LHCN-M2 (cell line): ENCODE measurements at places on chromosomes 13 and 19. TPM values are rescaled to one million over a fixed set of nuclear protein-coding genes. Genes with fewer than 3 reads are reported as not detected.
A peak's percentile ranks its signal among the peaks of the same experiment; 100 is the strongest.

DNA sequence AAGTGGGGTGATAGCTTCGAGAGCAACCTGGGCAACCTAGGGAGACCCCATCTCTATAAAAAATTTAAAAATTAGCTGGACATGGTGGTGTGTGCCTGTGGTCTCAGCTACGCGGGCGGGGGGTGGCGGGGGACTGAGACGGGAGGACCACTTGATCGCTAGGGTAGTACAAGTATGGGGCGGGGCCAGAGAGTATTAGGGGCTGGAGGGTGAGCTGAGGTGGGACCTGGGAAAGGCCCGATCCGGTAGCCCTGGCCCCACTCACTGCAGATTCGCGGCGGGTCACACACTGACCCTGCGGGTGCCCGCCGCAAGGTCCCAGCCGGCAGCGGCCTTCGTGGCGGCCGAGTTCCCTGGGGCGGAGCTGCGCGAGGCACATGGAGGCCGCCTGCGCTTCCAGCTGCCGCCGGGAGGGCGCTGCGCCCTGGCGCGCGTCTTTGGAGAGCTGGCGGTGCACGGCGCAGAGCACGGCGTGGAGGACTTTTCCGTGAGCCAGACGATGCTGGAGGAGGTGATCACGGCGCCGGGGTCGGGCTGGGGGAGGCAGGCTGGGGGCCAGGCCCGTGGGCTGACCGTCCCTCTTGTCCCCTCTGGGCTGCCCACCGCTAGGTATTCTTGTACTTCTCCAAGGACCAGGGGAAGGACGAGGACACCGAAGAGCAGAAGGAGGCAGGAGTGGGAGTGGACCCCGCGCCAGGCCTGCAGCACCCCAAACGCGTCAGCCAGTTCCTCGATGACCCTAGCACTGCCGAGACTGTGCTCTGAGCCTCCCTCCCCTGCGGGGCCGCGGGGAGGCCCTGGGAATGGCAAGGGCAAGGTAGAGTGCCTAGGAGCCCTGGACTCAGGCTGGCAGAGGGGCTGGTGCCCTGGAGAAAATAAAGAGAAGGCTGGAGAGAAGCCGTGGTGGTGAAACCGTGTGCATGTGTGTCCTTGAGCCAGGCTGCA, 2.0 kb upstream of the ARHGAP45 start:
- DNase-seq, result no peak

- DNase-seq, result peak; percentile 27
These were observed 616 bp downstream of the TSHZ3 start for GRCh38 chr19:31348481-31349159.

GRCh38 chr13:112117955-112118302, 51.0 kb downstream of the SOX1 start:
- no peak for DNase-seq

- peak; percentile 74 for DNase-seq
These were observed 21.0 kb downstream of the CLEC4M start for GRCh38 chr19:7783991-7784423.

DNA sequence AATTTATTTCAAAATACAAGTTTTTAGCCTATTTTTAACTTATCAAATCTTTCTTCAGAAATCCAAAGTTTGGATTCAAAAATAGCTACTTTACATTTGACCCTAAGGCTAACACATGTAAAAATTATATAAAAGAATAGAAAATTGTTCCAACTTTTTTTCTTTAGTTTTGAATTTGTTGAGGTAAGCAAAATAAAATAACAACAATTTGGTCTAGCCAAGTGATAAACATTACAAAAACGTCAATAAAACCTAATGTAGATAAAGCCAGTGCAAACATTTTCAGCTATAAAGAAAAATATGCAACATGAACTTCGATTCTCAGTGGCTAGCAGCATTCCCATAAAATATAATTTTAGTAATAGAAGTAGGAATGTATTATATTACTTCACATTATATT, 400.3 kb downstream of the PCDH9 start:
- no peak for DNase-seq

- DNase-seq, result no peak
These were observed 2.7 kb upstream of the HPN start for GRCh38 chr19:35038623-35039512.

GRCh38 chr13:91361755-91362271, 14.3 kb downstream of the MIR17HG start:
- DNase-seq, result no peak

- peak; percentile 76 for DNase-seq
These were observed 630.0 kb upstream of the MIR17HG start for GRCh38 chr13:90717451-90717936.

- DNase-seq, result no peak
These were observed 34.0 kb upstream of the ZNF573 start for GRCh38 chr19:37813340-37813739.

- DNase-seq, result no peak
These were observed 13.4 kb downstream of the SERP2 start for GRCh38 chr13:44386913-44387556.

DNA sequence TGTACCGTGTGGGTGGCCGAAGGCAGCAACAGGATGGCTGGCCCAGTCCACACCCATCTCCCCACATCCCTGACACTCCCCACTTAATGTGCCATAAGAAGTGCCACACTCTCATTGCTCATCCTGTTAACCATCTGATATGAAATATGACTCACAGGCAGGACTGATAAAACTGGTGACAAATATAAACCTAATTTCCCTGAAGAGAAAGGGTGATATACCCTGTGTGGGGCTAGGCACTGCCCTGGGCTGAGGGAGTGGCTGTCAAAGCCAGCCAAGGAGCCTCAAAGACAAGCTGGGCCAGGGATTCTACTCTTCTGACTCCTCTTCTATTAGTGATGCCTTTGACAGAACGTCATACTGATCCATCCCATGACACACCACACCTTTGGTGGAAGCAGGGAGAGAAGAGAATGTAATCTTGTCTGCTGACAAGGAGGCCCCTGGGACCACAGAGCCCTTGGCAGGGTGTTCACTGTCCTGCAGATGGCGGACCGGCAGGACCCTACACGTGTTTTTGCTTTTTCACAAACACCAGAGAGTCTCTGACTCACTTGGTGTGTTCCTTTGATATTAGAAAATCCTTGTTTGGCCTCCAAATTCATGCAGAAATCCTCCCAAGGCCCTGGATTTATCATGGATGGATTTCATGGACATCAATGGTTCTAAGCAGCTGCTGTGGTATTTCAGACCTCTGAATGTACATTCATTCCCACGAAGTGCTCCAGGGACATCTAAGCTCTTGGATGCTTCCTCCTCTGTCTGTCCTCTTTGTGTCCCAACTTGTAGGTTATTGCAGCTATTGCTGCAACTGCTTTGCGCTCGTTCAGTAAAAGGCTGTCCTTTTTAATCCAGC, 98.0 kb upstream of the WASF3 start:
- DNase-seq, result peak; percentile 97

DNA sequence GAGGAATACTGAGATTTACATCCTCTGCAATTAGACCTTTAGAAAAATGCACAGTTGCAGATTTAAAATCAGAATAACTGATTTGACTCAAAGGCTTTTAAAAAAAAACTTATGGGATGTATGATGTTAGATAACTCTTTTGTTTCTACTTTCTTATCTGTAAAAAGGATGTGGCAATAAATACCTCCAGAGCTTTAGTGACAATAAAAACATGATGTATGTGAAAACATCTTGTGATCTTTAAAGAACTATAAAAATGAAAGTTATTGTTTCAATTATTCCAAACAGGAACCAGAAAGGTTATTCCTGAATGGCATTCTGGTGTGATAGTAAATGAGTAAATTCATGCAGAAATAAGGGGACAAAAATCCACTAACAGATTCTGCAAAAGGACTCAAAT, 2712.2 kb upstream of the PCDH20 start:
- no peak for DNase-seq

DNA sequence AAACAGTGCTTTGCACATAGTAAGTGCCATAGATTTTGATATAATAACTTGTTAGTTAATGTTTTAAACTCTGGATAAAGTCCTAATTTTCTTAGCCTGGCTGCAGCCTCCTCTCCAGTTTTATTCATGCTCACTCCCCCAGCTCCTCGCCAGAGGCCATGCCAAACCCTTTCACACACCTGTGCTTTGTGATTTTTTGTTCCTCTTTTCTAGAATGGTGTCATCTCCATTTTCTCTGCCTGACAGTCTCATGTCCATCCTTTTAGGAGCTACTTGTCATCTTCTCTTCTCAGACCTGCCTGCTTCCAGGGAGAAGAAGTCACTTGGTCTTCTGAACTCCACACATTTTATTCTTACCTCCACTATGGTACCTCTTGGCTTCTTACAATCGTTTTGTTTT, 55.8 kb upstream of the SPATA13 start:
- no peak for DNase-seq

DNA sequence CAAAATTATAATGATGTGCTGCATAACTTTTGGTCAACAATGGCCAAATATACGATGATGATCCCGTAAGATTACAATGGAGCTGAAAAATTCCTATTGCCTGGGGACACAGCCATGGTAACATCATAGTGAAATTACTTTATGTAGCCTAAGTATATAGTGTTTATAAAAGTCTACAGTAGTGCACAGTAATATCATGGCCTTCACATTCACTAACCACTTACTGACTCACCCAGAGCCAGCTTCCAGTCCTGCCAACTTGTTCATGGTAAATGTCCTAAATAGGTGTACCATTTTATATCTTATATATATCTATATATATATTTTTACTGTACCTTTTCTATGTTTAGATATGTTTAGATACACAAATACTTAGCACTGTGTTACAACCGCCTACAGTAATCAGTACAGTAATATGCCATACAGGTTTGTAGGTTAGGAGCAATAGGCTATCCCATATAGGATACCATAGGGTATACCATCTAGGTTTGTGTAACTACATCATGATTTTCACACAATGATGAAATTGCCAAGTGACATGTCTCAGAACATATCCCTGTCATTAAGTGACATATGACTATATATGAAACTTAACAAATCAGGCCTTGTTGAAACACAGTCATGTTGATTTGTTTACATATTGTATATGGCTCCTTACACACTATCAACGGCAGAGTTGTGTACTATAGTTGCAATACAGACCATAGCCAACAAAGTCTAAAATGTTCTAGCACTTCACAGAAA, 23.7 kb downstream of the DIS3 start:
- no peak for DNase-seq

GRCh38 chr19:40273469-40274360, 11.4 kb downstream of the AKT2 start:
- DNase-seq, result no peak

GRCh38 chr13:80962173-80962572, 621.2 kb upstream of the SPRY2 start:
- DNase-seq, result no peak

DNA sequence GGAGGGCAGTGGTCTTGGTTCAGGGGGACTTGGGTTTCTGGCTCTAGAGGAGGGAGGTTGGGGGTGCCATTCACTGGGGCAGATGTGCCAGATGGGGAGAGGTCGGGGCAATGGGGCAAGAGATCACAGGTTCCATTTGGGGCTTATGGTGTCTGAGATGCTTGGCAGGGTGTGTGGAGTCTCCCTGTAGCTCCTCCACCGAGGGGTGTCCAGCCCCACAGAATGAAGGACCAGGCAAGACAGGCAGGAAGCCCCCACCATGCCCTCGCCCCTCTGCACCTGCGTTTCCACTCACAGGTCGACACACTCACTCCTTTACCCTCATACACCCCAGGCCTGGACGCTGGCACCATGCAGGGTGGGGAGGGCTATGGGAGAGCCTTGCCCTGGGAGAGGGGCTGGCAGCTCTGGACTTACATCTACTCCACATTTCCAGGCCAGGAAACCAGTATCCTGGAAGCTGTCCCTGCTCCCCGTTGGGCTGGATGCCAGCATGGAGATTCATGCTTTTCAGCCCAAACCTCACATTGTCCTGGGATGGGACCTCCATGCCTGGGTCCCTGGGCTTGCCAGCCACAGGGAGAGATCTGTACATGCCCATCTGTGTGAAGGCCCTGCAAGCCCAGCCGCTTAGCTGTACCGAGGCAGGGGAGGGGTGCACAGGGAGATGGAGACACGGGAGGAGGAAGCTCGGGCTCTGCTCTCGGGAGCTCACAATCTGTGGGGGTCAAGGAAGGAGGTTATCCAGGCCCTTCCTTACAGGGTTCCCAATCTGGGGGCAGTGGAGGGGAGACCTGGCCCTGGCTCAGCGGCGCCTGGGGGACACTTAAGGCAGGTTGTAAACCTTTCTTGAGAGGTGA, 77.1 kb downstream of the CHST8 start:
- DNase-seq, result no peak

DNA sequence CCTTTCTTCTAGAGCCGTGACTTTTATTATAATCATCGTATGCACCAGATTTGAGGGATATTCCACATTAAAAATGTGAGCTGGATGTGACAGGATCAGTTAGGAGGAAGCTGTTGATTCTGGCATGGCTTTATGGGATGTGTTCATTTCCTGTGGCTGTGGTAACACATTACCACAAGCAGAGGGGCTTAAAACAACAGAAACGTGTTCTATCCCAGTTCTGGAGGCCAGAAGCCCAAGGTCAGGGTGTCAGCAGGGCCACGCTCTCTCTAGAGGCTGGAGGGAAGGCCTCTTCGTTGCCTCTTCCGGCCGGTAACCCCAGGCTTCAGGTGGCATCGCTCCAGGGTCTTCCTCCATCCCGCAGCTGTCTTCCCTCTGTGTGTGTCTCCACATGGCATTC, 14.5 kb downstream of the MED25 start:
- DNase-seq, result peak; percentile 47

DNA sequence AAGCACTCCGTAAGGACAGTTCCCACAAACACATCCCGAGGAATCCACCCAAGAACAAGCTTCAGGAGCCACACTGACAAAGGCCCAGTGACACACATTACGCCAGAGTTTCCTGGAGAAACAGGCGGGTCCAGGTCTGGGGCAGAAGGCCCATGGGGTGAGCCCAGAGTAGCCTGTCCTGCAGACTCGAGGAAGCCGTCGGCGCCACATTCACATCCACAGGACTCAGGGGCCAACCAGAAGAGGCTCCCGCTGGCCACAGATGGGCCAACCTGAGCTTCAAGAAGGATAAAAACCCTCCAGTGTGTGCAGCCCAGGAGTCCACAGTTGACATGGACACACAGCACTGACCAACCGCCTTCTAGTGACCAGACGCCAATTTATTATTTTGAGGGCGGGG, 31.3 kb downstream of the GRTP1 start:
- no peak for DNase-seq

The LGALS14 gene
- not detected in 2 replicates for total RNA-seq

The MYCBP2 gene
- total RNA-seq, result 34.4 and 50.3 TPM in 2 replicates

The IFNL2 gene
- total RNA-seq, result not detected in 2 replicates

The DPY19L3 gene
- 13.0 and 15.7 TPM in 2 replicates for total RNA-seq

The NLRP4 gene
- total RNA-seq, result not detected in 2 replicates

The C5AR1 gene
- not detected in 2 replicates for total RNA-seq

The ELSPBP1 gene
- total RNA-seq, result not detected in 2 replicates

The FRY gene
- 2.5 TPM in 2 replicates for total RNA-seq

The PDX1 gene
- total RNA-seq, result not detected in 2 replicates

The PLIN4 gene
- under 0.01 TPM in 1 of 2 replicates, not detected in the other for total RNA-seq
